ENCODE measurements at places on chromosomes 13 and 19. TPM values are rescaled to one million over a fixed set of nuclear protein-coding genes. Genes with fewer than 3 reads are reported as not detected.
A peak's percentile ranks its signal among the peaks of the same experiment; 100 is the strongest.

GRCh38 chr19:44228318-44228717 is 16.0 kb downstream of the ZNF227 start:
- DNase-seq, result no peak

- peak; percentile 72 for DNase-seq
These were observed 31.5 kb downstream of the KLF5 start for GRCh38 chr13:73090116-73090822.

DNA sequence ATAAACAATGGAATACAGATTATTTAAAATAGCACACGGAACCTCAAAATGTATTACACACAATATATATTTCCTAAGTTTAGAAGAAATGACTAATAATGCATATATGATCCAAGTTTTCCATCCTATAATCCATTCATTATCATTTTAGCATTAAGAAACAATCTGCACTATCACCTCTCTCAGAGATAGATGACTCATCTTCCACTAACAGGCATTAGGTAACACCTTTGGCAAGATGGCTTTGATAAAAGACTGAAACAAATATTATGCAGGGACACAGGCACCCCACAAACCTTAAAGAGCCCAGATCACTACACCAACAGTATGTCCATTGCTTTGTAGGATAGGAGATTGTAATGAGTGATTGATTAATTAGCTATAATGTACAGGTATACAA is 4.1 kb downstream of the ENOX1 start:
- DNase-seq, result no peak

ZNF835 gene
- polyA plus RNA-seq, result 0.56 TPM

DACT3 gene
- polyA plus RNA-seq, result 0.78 TPM

All from GM23338 (cell line).